Stimulated activated CD4-positive, alpha-beta T cell treated with anti-CD3 and anti-CD28 coated beads, Interleukin-1b, Interleukin-23, amount 100 ng/mL, for 1 hour (primary cell): ENCODE measurements at places on chromosomes 6 and 20.
A peak's percentile ranks its signal among the peaks of the same experiment; 100 is the strongest.

DNA sequence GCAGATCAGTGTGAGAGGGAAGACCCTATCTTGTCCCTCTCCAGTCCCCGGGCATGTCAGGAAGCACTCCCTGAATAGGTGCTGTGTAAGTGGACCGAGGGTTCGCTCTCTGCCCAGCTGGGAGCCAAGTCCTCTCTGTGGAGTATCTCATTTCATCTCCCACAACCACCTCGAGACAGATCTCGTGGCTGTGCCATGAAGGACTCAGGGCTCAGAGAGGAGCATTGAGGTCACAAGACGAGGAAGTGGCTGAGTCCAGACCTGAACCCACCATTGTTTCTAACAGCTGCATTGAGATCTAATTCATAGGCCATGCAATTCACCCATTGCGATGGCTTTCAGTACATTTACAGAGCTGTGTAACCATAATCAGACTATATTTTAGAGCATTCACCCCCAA is 34.7 kb upstream of the STX16 start:
- no peak for DNase-seq

DNA sequence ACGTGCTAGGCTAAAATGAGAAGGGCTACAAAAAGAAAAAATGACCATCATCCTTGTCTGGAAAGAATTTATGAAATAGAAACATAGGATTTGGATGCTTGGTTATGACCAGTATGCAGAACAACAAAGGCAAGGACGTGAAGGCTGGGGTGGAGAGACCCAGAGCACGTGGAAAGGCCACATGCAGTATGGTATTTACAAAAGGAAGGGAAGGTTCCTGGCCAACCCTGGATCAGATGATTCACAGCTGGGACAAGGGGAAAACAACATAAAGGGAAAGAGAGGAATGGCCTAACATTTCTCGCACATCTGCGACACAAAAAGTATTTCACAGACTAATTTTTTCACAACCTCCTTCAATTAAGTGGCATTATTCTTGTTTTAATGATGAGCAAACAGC is 8.2 kb downstream of the STX7 start:
- no peak for DNase-seq

DNA sequence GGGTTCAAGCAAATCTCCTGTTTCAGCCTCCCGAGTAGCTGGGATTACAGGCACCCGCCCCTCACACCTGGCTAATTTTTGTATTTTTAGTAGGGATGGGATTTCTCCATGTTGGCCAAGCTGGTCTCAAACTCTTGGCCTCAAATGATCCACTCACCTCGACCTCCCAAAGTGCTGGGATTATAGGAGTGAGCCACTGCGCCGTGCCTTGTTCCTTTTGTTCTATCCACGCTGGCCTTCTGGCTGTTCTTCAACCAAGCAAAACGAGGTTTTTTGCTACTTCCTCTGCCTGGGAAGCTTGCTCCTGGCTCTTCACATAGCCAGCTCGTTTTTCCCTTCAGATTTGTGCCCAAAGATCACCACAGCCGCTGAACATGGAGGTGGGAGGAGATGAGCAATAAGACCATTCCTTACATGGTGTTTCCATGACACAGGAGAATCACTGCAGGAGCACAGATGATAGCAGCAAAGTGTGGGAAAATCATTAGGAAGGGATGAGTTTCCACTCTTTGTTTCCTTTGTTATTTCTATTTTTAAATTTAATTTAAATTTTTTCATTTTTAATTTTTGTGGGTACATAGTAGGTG is 201.0 kb upstream of the ZNF217 start:
- no peak for DNase-seq

- no peak for DNase-seq
Observed at GRCh38 chr20:41615676-41616075, 2.5 kb downstream of the CHD6 start.

- no peak for DNase-seq
Observed at GRCh38 chr6:133266186-133266585, 25.0 kb downstream of the EYA4 start.

DNA sequence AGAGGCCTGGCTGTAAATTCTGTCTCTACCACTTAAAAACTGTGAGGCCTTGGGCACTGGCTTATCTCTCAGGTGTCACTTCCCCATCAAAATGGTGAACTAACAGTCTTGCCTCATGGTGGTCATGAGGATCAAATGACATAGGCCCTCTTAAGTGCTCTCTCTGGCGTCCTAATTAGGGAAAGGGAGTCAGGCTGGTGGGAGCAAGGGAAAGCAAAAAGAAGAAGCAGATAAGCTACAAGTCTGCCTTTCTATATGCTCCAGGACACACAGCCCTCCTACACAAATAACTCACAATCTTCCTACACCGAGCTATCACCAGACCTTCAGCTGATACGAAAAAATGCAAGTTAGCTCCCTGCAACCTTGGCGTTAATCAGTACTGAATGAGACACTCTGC is 19.5 kb upstream of the SLC22A16 start:
- no peak for DNase-seq

DNA sequence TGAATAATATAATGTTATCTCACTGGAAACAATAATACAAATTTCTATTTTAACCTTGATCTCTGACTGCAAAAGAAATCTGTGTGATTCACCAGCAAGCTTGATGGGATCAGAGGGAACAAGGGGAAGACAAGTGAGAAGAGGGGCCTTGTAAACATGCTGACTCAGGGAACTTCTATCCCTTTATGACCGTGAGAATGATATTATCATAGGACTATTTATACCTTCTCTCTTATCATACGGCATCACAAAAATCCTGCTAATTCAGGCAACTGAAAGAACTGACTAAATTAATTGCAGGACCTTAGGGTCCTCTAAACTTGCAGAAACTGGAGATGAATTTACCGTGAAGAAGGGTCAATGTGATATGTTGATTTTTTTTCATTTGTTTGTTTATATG is 173.3 kb downstream of the PTPRK start:
- DNase-seq = no peak

- DNase-seq = no peak
Observed at GRCh38 chr6:44664716-44665115, 277.2 kb downstream of the CDC5L start.

GRCh38 chr6:128188678-128189077 is 287.8 kb upstream of the THEMIS start:
- DNase-seq = no peak

GRCh38 chr6:124963416-124963785 is 1.2 kb downstream of the RNF217 start:
- no peak for DNase-seq

DNA sequence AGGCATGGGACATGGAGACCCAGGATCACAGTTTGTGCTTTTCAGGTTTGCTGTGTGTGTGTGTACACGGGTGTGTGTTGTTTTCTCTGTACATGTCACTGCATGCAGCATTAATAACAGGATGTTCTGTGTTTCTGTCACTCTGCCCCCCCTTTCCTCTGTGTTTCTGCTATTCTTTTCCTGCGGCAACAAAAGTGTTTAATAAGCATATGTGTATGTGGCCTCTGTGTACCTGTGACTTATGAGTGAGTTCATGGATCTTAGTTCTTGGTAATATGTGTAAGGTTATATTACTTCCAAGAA is 9.8 kb downstream of the SYNGAP1 start:
- no peak for DNase-seq

DNA sequence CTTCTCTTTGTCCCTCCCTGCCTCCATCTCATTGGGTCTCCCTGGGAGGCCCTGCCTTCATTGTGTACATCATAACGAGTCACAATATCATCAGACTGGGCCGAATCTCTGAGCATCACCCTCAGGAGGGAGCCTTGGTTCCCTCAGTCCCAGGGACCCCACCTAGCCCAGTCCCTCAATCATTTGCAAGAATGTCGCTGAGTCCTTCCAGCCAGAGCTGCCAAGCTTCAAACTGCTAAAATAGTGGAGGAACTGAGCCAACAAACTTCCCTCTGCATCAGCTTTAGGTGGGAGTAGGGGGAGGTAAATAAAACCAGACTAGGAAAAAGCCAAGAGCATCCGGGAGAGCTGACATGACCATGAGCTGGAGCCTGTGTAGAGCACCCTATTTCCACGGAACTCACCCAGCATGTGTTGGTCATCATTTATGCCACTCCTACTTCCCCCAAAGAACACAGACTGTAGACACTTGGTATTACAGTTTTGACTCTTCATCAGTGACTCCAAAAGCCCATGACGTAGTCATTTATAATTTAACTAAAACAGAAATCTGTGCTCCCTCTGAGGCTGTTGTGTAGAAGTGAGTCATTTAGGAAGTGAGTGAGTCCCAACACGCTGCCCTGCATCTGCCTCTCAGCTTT is 28.8 kb upstream of the IL17A start:
- DNase-seq = peak; percentile 8

GRCh38 chr6:150207931-150208570 is 65.2 kb downstream of the PPP1R14C start:
- DNase-seq = no peak

GRCh38 chr6:145763742-145764141 is 28.4 kb upstream of the EPM2A start:
- DNase-seq = no peak

DNA sequence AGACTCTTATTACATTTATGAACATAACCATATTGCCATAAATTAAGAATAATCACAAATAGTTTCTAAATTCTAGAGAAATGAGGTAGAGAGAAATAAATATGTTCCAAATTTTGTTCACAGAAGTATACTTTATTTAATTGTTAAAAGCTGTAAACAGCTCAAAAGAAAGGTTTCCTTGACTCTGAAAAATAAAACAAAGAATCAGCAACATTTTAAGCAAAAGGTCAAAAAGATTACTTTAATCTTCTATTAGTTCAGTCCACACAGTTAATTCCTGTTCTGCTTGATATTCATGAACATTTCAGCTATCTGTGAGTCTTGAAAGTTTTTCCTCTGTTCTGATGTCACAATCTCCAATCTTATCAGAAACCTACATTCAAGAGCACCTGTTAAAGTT is 197.9 kb downstream of the GJA1 start:
- DNase-seq = no peak

DNA sequence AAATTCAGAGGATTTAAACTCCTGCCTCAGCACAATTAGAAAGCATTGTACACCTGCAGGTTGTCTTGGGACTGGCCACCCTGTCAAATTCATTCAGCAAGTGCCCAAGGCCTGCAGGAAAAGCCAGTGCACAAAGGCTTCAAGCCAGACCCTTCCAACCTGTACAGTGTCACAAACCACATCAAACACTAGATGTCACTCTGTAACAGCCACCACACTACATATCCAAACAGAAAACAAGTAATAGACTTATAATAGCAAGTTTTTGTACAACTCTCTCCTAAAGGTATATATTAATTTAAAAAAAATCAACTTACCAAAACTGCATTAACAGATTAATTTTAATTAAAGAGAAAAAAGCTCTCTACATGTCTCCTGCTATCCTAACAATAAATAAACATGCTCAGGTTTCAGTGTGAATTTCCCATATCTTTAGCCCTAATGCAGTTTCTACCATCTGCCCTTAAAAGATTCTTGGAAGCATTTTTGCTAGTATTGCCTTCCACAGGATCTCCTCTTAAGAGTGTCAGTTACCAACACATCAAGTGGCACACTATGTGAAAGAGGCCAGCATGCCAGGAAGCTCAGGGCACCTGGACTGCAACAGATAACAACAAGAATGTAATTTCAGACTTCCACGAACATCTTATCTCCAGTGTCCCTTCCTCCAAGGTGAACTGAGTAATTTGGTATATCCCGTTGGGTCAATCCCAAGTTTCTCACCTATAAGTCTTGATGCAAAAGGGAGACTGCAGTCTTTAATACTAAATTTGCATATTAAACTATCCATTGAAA is 47.5 kb downstream of the RALGAPA2 start:
- no peak for DNase-seq

DNA sequence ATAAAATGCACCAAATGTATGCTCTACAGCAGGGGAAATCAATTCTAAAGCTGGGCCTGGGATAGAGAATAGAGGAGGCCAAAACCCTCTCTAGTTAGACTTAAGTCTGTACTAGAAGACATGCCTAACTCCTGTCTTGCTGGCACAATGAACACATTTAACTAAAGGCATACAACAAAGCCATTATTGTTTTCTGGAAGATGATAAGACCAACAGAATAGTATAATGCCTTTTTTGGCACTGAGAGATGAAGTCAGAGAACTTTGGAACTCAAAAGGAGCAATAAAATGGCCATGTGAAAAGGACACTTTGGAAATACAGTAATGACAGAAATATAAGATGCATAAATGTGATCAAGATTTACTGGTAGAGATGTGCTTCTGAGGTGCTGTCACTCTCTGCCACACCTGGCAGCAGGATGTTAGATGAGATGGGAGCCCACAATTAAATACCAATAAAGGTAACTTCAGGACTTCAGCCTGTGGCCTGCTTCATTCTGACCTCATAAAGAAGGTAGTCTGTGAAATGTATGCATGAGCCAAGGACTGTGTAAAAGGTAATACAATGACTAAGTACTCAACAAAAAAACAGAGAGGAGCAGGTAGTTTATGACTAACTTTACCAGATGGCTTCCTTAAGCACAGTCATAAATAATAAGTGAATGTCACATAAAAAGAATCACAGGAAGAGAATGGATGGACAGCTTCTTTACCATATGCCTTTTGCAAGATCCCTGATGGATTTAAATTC is 333.4 kb downstream of the BCKDHB start:
- no peak for DNase-seq

GRCh38 chr20:35478804-35479472 is 23.5 kb downstream of the CEP250 start:
- no peak for DNase-seq

DNA sequence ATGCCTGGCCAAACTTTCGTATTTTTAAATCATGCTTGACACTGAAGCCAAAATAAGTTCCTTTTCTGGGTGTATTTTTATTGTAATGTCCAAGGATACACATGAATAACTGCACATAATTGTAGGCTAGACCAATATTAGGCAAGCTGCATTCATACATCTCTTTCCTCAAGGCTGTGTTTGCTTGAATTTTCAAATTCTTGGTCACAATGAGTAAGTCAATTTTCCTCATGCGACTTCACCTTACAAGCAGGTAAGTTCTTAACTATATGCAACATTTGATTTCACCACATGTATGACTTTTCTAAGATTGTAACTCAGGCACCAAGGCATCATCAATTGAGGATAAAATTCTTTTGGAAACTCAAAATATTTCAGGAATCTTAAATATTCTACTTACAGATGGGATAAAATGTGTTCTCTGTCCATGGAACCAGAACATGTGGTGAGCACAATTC is 112.4 kb upstream of the ZNF217 start:
- DNase-seq = no peak

- DNase-seq = no peak
Observed at GRCh38 chr6:121730616-121731015, 295.2 kb downstream of the GJA1 start.

DNA sequence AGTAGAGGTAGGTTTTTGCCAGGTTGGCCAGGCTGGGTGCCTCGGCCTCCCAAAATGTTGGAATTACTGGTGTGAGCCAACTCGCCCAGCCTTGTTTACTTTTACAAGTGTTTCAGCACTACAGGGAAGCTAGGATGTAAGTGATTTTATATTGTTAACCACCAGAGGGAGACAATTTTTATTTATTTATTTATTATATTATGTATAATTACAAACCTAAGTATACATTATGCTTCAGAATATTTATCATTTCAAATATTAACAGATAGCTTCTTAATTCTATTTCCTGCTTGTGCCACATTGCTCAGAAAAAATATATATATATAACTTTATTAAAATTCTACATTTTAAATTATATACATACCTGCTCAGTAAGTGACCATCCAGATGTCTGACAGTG is 9.8 kb downstream of the MMUT start:
- DNase-seq = no peak

GRCh38 chr6:75759207-75759606 is 10.2 kb downstream of the MYO6 start:
- DNase-seq = no peak
